Fibroblast of skin of left biceps (primary cell): ENCODE measurements at places on chromosomes 5 and 9.

GRCh38 chr5:38045446-38045845 lies 205.6 kb upstream of the GDNF start:
- DNase-seq = no peak

DNA sequence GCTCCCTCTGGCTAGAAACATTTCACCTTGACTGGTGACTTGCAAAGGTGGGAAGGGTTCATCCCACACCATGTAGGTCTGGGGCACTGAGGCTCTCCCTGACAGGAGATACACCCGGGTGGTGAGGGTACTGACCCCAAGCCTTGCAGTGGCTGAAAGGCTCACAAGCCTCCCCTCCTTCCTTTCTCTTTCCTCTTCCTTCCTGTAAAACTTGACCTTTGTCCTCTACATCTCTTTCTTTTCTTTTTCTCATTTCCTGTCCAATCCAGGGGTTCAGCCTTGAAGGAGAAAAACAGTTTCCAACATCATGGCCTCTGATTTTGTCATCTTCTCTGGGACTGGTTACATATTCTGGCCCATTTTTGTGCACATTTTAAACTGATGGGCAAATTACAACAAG lies 16.6 kb downstream of the FBP2 start:
- no peak for DNase-seq

- DNase-seq = no peak
These were observed 10.2 kb upstream of the STING1 start for GRCh38 chr5:139492700-139493192.

- DNase-seq = no peak
These were observed 614.7 kb downstream of the CSNK1G3 start for GRCh38 chr5:124126504-124127217.

GRCh38 chr5:175508896-175509295 lies 30.5 kb downstream of the SFXN1 start:
- no peak for DNase-seq

DNA sequence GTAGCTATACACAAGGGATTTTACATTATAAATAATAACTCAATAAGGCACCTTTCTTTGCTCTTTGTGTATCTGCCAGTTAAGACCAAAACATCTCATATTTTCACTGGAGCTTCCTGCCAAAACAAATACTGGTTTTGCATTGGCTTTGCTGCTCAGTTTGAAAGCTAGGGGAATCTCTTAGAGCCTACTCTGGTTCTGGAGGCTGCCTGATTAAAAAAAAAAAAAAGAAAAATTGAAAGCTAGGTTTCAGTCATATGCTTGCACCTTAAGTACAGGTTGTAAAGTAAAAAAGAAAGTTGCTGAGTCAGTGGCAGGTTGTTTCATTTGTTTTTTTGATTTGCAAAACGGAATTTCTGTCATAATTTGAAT lies 2.3 kb downstream of the DENND4C start:
- no peak for DNase-seq

GRCh38 chr5:78280261-78280660 lies 14.2 kb downstream of the AP3B1 start:
- DNase-seq = no peak

GRCh38 chr9:135883410-135884089 lies 23.8 kb downstream of the CAMSAP1 start:
- no peak for DNase-seq

GRCh38 chr9:31174681-31175080 lies 1209.8 kb upstream of the ACO1 start:
- no peak for DNase-seq

GRCh38 chr5:127400946-127401670 lies 110.5 kb downstream of the MEGF10 start:
- no peak for DNase-seq

GRCh38 chr5:10485142-10485795 lies 43.6 kb downstream of the ROPN1L start:
- peak; percentile 47 for DNase-seq

GRCh38 chr5:173572431-173573125 lies 43.9 kb downstream of the BOD1 start:
- no peak for DNase-seq

GRCh38 chr5:180521101-180521500 lies 26.9 kb downstream of the CNOT6 start:
- DNase-seq = no peak

DNA sequence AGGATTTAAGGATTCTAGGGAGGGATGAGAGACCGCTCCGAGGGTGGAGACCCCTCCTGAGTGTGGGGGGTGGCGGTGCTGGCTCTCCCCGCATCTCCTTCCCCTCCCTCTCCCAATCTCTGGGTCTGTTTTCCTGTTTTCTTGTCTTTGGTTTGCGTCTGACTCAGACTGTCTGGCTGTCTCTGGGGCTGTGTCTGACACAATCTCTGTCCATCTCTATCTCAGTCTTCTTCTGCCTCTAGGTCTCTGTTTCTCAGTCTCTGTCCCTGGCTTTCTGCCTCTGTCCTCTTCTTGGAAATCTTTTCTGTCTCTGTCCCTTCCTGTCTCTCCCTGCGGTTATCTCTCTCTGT lies 196 bp upstream of the GRM6 start:
- no peak for DNase-seq

DNA sequence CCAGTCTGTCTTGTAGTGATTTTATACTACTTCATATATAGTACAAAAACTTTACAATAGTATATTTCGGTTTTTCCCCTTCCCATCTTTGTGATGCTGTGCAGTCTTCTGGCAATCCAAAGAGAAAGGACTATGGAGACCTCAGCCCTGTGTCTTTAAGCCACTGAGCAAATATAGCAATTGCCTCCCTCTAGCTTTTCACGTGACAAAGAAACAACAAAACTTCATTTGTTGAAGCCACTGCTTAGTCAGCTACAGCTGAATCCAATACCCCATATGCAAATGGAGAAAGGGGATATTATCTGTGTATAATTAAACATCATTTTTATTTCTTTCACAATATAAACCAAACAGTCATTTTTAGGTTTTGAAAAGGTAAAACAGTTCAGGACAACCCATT lies 142.8 kb upstream of the STK32A start:
- DNase-seq = no peak

GRCh38 chr5:143776951-143777350 lies 35.0 kb upstream of the HMHB1 start:
- no peak for DNase-seq

DNA sequence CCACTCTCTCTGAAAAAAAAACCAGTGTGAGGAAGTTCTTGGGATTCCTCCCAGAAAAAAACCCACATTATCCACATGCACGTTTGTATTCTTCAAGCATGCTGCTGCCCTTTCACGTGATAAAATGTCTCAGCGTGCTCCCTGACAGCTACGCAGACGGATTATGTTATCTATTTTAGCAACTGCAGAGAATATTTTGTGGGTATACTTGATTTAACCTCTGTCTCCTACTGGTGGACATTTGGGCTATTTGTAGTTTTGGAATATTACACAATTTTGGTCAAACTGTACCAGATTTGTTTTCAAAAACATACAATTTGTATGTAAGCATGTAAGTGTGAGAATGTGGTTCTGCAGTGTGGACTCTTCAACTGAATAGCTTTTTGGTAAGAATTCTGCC lies 10.7 kb downstream of the PRRC2B start:
- DNase-seq = peak; percentile 43

GRCh38 chr9:85024374-85024773 lies 354.8 kb downstream of the NTRK2 start:
- DNase-seq = no peak

DNA sequence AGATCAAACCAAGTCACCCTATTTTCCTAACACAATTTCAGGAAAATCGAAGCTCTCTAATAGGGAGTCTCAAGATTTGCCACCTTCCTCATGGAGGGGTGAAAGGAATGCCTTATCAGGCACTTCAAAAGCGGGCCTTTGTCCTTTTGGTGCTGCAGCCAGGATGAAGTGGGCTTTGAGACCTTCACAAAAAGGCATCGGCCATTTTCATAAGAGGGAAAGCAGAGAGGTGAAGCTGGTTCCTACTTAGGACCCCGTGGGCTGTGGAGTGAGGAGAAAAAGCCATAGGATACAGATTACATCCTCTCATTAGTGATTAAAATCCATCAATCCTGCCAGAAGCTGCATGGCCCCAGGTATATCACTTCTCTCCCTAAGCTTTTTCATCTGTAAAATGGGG lies 859 bp downstream of the CDKN2AIPNL start:
- no peak for DNase-seq

- no peak for DNase-seq
These were observed 183.5 kb downstream of the LURAP1L start for GRCh38 chr9:12958279-12958678.

GRCh38 chr5:122559676-122560075 lies 215.2 kb upstream of the SNX2 start:
- no peak for DNase-seq

- DNase-seq = peak; percentile 38
These were observed 1.4 kb upstream of the KDM3B start for GRCh38 chr5:138351056-138351455.

GRCh38 chr5:125538469-125538868 lies 792.0 kb upstream of the ZNF608 start:
- DNase-seq = no peak
